ENCODE measurements at places on chromosomes 6 and 20.
A peak's percentile ranks its signal among the peaks of the same experiment; 100 is the strongest.

GRCh38 chr6:167782698-167783517 is 43.8 kb upstream of the AFDN start:
- no peak for DNase-seq

DNA sequence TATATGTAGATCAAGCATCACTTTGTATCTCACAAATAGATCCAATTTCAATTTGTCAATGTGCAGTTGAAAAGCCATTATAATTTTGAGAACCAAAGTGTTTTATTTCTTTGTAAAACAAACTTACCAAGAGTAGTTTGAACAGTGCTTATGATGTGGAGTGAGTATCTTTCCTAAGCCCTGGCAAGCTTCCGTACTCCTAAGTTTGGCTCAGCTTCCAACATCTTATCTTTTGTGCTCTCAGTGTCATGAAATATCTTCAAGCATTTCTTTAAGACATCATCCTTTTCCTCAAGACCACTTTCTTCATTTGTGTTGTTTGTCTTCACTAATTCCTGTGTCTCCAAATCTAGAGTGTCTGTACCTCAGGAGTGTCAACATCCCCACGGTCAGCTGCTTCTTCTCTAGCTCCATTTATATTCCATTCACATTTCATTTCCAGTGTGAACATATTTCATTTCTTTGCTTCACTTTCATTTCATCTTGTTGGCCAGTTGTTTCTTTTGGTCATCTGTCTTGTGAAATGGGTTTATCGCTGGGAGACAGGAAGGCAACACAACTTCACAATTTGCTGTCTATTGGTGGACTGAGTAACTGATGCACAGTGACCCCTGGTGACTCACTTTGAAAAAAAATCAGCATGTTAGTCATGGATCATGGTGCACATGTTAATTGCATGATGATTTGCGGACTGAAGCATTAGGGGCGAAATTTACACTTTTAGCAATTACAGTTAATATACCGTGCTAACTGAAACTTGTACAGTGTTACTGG is 36.9 kb downstream of the SLC24A3 start:
- DNase-seq: peak; percentile 28

- no peak for DNase-seq
These were observed 224.8 kb downstream of the GRM1 start for GRCh38 chr6:146253691-146254090.

DNA sequence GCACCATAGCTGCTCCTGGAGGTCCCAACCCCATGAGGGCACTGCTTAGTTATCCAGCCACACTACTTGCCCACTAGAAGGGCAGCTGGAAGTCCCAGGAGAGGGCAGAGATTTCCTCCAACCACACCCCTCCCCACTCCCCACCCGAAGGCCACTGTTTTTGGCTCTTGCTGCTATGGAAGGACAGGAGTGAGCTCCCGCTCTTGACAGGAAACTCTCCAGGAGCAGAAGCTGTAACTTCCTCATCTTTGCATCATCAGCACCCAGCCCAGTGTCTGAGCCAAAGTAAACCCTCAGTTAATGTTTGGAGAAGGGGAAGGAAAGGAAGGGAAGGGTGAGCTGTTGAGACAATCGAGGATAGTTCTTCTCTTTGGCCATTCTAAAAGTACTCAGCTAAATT is 120.7 kb downstream of the MTFR2 start:
- DNase-seq: no peak

GRCh38 chr20:12640251-12640650 is 368.5 kb upstream of the SPTLC3 start:
- DNase-seq: no peak

DNA sequence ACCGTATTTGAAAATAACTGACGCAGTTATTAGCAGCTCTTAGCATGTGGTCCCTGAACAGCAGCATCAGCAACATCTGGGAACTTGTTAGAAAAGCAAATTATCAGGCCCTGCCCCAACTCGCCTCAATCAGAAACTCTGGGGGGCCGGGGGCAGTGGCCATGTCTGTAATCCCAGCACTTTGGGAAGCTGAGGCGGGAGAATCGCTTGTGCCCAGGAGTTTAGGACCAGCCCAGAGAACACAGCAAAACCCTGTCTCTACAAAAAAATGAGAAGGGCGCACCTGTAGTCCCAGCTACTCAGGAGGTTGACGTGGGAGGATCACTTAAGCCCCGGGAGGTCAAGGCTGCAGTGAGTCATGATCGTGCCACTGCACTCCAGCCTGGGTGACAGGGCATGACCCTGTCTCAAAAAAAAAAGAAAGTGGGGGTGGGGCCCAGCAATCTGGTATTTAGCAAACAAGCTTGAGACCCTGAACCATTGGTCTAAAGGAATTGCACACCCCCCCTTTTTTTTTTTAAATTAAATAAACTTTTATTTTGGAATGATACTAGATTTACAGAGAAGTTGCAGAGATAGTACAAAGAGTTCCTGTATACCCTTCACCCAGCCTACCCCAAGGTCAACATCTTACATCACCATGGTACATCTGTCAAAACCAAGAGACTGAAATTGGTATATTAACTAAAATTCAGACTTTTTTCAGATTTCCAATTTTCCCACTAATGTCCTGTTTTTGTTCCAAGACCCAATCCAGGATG is 6.7 kb downstream of the SRXN1 start:
- peak; percentile 76 for DNase-seq

DNA sequence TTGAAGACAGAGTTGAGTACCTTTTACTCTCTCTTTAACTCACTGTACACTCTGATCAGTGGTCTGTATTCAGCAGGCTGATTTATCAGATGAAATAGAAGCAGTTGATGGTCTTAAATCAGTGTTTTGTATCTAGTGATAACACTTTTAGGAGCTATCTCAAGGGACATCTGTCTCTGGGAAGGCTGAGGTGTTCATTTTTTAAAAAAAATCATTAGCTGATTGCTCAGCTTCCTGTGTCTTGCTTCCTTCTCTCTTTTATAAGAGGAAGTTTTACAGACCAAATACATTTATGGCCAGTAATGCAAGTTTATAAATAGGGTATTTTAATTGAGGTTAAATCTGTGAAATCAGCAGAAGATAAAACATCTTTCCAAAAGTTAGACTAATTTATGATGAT is 12.0 kb upstream of the CCDC170 start:
- no peak for DNase-seq

GRCh38 chr6:38027685-38028373 is 208.3 kb downstream of the ZFAND3 start:
- no peak for DNase-seq

DNA sequence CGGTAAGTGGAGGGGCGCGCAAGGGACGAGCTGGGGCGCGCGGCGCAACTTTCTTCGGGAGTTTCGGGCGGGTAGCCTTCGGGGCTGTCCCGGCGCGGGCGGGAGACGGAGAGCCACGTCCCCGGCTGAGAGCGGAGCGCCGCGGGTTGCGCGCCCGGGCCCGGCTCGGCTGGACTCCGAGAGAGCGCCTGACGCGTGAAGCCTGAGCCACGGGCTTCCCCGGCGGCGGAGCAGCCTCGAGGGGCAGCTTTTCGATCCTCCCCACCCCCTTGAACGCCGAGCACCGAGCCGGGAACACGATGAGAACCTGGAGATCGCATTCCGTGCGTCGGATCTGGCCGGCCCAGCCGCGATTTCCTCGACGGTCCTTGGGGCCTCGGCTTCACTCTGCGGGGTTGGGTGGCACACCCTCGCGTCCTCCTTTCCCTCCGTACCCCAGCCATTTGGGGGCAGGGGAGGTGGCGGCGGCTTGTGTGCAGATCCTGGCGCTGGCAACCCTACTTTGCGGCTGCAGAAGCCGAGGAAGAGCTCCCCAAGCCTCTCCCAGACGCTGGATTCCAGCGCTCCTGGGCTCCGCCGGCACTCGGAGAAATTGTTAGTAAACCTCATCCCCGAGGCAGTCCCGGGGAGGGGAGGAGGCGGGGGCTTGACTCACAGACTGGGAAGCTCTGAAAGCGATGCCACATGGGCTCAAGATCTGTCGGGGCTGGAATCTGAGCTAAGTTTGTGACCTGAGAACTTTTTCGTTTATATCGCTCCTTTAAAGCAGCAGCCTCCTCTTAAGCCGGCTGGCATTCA is 572 bp downstream of the DSE start:
- DNase-seq: peak; percentile 63

GRCh38 chr6:35402136-35402855 is 49.8 kb upstream of the FANCE start:
- peak; percentile 86 for DNase-seq

DNA sequence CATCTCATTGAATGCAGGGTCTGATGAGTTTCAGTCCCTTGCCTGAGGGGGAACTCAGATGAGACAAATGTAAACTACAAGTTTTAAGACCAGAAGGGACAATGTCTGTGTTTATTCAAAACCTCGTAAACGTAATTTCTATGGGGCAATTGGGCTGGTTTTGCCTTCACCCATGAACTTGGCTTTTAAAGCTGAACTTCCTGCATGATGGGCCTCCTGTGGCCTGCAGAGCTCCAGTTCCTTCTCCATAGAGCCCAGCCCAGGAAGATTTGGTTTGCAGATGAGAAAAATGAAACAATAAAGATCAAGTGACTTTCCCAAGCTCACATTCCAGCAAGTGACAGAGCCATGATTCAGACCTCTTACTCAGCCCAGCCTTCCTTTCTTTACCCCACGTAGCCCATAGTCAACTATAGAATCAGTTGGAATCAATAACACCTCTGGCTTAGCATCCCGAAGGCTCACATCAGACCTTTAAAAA is 612.3 kb downstream of the UTRN start:
- no peak for DNase-seq

- no peak for DNase-seq
These were observed 38.6 kb downstream of the KCNK5 start for GRCh38 chr6:39190545-39191235.

DNA sequence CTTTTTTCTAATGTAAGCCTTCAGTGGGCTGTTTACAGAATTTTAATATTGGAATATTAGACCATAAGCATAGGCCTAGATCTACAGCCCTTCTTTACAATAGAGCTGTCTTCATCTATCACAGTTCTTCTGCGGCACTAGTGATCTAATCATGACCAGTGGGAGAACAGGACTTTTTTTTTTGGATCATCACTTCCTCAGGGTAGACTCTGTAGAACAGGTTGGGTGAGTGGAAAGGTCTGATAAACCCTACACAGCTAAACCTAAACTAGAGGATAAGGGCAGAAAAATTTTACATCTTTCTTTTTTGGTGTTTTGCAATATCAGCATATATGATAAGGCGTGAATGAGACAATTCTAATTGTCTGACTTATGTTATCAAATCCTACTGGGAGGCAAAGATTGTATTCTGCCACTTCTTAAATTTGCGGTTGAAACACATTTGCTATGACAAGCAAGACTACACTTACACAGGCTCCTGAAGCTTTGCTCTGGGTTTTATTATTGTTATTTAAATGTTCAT is 52.2 kb downstream of the GOPC start:
- peak; percentile 42 for DNase-seq

DNA sequence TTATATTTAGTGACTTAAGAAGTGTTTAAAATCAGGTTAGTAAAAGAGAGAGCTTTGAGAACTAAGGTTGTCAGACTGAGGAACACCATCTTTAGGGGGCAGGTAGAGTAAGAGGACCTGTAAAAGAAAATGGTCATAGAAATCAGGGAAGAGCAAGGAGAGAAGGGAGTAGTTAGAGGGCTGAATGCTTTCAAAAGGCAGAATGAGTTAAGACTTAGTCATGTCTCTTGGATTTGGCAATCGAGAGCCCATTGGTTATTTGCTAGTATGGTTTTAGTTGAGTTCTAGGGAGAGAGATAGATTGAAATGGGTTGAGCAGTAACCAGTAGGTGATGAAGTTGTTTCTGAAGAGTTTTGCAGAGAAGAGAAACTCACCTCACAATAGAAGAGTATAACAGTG is 51.1 kb downstream of the RALGAPB start:
- no peak for DNase-seq

DNA sequence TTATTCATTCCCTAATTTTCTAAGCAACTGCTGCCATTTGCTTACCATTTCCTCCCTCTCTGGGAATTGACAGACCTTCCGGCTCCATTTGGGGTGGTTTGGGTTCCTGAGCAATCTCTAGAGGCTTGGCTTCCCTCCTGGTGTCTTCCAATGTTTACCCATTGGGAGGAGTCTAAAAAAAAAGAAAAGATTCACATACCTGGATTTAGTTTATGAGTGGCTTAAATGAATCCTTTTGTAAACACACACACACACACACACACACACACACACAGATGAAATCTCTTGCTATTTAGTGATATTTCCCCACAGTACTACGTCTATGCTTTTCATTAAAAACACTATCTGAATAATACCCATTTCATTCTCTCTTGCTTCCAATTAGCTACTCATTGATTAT is 48.3 kb upstream of the TRAF3IP2 start:
- peak; percentile 86 for DNase-seq

GRCh38 chr20:45592574-45593189 is 13.6 kb upstream of the WFDC8 start:
- peak; percentile 91 for DNase-seq

DNA sequence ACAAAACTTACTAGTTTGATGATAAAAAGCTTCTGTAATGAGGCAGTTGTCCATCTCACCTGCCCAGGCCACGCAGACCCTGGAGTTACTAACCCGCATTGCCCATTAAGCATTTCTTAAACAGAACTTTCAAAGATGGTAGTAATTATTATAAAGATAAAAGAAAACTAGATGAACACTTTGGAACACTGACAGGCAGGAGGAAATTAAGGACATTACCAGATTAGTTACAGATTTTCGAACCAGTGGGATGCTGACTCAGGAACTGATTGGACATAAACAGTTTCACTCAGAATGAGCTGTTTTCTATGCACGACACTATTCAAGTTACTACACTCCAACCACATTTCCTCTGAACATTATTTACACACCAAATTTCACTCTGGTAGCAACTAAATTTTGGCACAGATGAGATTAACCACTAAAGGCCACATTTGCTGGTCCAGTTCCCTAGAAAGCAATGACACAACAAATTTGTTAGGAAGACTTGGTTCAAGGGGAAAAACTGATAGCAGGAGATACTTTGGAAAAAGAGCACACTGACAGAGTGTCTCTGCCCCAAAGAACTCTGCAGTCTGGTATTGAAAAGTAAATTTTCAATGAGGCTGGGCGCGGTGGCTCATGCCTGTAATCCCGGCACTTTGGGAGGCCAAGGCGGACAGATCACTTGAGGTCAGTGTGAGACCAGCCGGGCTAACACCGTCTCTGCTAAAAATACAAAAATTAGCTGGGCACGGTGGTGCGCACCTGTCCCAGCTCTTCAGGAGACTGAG is 3.0 kb downstream of the ROMO1 start:
- no peak for DNase-seq

DNA sequence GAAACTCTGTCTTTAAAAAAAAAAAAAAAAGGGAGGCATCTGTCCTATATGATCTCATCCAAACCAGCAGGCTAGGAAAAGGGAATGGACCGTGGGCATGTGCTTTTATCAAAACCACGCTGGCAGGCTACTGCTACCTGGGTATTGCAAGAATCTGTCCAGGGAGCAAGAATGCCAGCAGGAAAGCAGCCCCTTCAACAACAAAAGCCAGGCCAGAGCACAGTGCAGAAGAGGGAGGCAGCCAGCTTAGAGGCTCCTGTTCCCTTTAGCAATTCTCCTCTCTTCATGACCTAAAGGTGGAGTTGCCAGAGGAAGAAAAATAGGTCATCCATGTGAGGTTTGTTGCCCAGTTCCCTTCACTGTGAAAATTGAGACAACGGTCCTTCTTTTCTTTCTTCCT is 18.2 kb downstream of the TBC1D20 start:
- no peak for DNase-seq
